Hepatocyte (in vitro differentiated cells): ENCODE measurements at places on chromosomes 1 and 21. TPM values are rescaled to one million over a fixed set of nuclear protein-coding genes. Genes with fewer than 3 reads are reported as not detected.
A peak's percentile ranks its signal among the peaks of the same experiment; 100 is the strongest.

- DNase-seq = no peak
Measured at GRCh38 chr1:4044967-4045366, 144.9 kb upstream of the C1orf174 start.

GRCh38 chr1:222229672-222230312, 318.1 kb downstream of the HHIPL2 start:
- no peak for DNase-seq

DNA sequence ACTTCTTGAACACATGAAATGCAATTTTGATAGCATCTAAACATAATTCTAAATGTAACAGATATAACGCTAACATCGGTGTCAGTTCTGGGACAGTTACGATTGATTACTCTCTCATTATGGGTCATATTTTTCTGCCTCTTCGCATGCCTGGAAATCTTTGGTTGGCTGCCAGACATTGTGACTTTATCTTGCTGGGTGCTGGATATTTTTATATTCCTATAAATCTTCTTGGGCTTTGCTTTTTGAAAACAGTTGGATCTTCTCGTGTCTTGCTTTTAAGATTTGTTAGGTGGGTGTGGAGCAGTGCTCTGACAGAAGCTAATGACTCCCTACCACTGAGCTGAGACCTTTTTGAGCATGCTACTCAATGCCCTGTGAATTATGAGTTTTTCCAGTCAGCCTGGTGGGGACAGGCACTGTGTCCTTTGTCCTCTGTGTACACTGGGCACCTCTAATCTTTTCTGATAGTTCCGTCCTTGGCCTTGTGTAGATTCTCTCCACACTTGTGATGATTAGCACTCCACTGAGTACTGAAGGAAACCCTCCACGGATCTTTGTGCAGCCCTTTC, 28.0 kb upstream of the EDARADD start:
- no peak for DNase-seq

The TTC24 gene
- polyA plus RNA-seq = not detected in 2 replicates

The GFI1 gene
- polyA plus RNA-seq = 0.41 TPM in 1 of 2 replicates, not detected in the other

The REN gene
- polyA plus RNA-seq = 18.4 and 39.7 TPM in 2 replicates

GRCh38 chr1:183806675-183807074, 1.8 kb downstream of the RGL1 start:
- no peak for DNase-seq

DNA sequence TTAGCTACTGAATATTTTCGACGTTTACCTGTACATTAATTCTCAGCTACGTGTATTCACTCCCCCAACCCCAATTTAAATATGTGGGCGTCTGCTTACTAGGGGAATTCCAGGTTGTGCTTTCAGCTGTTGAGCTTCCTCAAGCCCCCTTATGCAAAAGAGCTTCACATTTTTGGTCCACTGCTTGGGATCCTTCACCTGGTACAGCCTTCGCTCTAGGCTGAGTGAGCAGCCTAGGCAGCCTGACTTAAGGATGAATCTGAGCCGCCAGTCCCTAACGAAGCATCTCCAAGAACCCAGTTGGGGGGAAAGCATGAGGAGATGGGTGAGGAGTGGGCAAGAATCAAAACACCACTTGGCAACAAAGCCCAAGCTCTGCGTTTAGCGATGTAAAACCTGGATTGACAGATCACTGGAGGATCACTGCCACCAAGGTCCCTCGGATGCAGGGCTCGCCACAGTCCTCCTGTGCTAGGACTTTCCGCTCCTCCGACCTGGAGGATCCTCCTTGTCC, 674 bp downstream of the BCL10 start:
- DNase-seq = peak; percentile 23

DNA sequence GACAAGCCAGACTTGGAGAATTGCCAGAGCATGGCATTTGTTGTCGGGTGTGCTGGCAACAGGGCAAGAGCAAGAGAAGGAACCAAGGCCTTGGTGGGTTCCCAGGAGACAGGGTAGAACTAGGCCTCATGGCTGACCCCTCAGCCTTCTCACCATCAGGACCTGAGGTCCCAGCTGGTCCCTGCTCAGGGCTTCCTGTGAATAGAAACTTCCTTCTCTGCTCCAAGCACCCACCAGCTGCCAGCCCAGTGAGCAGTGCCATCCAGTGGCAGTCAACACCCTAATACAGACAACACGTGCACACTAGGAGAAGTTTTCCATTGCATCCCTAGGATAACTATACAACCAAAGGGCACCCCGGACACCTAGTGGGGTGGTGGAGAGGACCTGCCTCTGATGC, 22.8 kb downstream of the S100A6 start:
- DNase-seq = no peak

The GRIK1 gene
- 0.77 and 2.4 TPM in 2 replicates for polyA plus RNA-seq

GRCh38 chr21:43834146-43834905, 30.7 kb upstream of the AGPAT3 start:
- no peak for DNase-seq

- no peak for DNase-seq
Measured at GRCh38 chr1:223227031-223227430, 84.0 kb upstream of the TLR5 start.

DNA sequence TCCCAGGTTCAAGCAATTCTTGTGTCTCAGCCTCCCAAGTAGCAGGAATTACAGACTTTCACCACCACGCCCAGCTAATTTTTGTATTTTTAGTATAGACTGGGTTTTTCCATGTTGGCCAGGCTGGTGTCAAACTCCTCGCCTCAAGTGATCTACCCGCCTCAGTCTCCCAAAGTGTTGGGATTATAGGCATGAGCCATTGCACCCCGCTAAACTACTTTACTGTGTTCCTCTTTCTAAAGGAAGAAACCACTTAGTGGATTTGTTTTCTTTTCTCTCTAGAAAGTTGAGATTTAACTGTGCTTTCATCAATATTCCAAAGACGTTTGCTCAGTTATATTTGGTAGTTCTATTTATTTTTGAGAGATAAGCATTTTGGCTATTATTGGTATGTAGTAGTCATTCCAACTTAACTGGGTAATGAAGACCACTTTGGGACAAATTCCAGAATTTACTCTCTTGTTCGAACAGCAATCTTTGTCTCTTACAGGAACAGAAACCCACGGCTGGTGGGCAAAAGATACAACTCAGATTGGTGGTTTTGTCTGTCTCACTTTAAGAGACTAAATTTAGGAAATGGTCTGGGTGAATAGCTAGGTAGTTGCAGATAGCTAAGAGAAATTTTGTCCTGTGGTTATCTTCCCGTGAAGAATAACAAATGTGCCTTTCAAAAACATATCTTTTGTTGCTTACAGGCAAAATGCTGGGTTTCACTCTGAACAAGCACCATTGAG, 103.5 kb upstream of the CD55 start:
- no peak for DNase-seq

DNA sequence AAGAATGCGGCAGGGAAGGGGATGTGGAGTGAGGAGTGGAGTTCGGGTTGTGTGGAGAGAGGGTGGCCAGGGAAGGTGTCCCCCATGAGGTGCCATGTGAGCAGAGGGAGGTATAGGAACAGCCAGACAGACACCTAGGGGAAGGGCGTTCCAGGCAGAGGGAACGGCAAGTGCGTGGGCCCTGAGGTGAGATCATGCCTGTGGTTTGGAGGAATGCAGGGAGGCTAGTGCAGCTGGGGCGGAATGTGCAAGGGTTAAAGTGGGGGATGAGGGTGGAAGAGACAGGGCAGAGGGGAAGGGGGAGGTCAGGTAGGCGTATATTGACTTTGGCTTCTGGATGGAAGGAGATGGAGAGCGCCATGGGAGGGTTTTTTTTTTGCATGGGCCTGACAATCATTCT, 31.6 kb upstream of the PADI6 start:
- no peak for DNase-seq

DNA sequence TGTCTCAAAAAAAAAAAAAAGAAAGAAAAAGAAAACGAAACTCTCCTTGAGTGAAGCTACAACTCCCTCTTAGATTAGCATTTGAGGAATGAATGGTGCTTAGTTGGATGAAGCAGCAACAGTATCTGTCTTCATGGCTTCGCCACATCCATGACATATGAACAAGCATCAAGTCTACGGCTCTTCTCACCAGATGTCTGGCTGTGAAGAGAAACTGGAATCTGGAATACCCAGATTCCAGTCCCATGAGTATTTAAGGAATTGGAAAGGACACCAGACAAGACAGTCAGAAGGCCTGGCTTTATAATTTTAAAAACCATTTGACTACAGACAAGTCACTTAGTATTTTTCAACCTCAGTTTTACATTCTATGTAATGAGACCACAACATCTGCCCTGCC, 38.0 kb upstream of the TADA1 start:
- DNase-seq = no peak

The SLC25A33 gene
- 10.8 and 14.4 TPM in 2 replicates for polyA plus RNA-seq

DNA sequence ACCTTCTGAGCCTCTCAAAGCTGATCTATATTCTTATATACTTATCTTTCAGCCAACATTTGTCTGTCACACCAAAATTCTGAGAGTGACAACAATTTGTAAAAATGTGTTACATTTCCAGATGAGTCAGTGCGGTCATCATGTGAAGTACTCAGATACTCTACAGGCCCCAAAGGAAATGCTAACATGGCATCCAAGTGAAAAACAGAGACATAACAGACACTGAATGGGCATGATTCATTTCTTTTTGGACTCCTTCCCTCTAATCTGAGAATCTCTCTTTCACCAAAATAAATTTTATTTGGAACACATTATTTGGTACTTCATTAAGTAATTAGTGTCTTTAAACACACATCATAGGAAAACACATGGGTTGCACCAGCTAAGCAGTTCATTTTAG, 96.6 kb downstream of the SLC44A5 start:
- no peak for DNase-seq

- no peak for DNase-seq
Measured at GRCh38 chr1:77984629-77985028, 5.8 kb upstream of the FUBP1 start.

The LENEP gene
- not detected in 2 replicates for polyA plus RNA-seq

GRCh38 chr1:240946926-240947325, 335.0 kb upstream of the GREM2 start:
- DNase-seq = peak; percentile 57

DNA sequence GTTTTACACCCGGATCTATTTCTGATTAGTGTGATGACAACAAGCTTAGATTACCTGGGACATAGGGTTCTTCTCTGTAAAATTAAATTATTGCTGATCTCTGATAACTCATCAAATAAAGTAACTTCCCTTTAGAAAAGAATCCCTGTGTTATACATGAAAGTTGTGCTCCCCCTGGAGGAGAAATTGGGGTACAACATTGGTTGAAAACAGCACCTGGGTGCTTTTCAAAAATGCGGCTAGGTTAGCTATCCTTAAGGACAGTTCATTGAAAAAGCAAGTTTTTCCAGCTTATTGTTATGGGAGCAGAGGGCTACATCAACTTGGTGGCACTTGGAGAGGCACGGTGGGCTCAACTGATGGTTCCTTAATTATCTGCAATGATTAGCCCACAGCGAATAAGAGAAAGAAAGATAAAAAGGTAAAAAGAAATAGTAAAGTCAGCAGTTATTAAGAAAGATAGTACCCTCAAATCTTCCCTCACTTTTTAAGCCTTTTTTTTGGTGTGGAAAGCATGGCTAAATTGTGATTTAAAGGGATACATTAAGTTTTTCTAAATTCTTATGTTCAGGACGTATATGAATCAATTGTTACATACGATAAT, 97.8 kb downstream of the FMN2 start:
- peak; percentile 73 for DNase-seq

DNA sequence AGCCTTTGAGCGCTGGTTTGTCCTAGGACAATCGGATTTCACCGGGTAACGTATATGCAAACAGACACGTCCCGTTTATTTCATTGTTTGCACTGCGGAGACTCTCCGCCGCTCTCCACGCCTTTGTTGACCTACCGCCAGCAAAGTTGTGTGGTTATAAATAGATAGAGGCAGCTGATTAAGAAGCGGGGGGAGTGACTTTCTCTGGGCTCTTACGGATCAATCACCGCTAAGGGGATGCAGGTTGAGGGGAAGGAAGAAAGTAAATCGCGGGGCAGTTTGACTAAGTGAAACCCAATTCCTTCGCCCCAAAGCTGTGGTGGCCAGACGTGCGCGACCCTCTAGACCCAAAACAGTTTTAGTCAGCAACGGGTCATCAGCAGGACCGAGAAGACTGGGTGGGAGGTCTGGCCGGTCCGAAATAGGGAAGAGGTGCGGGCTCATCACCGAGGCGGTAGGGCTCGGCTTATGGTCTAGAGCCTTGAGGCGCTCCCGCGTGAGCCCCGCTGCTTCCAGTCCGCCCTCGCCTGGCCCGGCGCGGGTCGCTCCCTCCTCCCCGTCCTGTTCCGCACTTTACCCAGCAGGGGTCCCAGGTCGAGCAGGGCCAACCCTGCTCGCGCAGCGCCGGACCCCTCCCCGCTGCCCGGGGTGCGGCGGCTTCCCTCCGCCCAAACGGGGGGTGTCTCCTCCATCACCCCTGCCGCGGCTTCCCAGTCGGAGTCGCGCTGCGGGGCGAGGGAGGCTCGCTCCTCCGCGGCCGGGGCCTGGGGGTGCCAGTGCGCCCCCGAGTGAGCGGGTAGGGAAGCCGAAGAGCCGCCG, 120.8 kb upstream of the RRP15 start:
- DNase-seq = peak; percentile 42

The RNF19B gene
- 11.5 and 15.5 TPM in 2 replicates for polyA plus RNA-seq

GRCh38 chr1:45001011-45001481, 10.1 kb downstream of the HECTD3 start:
- DNase-seq = no peak

GRCh38 chr1:77620273-77620672, 62.2 kb downstream of the ZZZ3 start:
- DNase-seq = no peak

- no peak for DNase-seq
Measured at GRCh38 chr1:46367072-46367471, 26.5 kb downstream of the NSUN4 start.

The RAB7B gene
- polyA plus RNA-seq = 16.6 and 22.6 TPM in 2 replicates

- DNase-seq = no peak
Measured at GRCh38 chr1:3457910-3458883, 3.7 kb downstream of the ARHGEF16 start.

GRCh38 chr1:178092878-178093493, 918 bp upstream of the RASAL2 start:
- peak; percentile 52 for DNase-seq

- no peak for DNase-seq
Measured at GRCh38 chr1:108072212-108072611, 107.2 kb upstream of the VAV3 start.

The C4BPB gene
- polyA plus RNA-seq = 12.4 and 13.5 TPM in 2 replicates

The KMO gene
- 0.22 and 2.8 TPM in 2 replicates for polyA plus RNA-seq

GRCh38 chr1:75548721-75549480, 62.0 kb downstream of the SLC44A5 start:
- no peak for DNase-seq

GRCh38 chr1:184851822-184852746, 97.4 kb upstream of the EDEM3 start:
- DNase-seq = no peak

The TSPAN2 gene
- polyA plus RNA-seq = 1.4 and 4.1 TPM in 2 replicates

The RPE65 gene
- 0.39 TPM in 1 of 2 replicates, not detected in the other for polyA plus RNA-seq

DNA sequence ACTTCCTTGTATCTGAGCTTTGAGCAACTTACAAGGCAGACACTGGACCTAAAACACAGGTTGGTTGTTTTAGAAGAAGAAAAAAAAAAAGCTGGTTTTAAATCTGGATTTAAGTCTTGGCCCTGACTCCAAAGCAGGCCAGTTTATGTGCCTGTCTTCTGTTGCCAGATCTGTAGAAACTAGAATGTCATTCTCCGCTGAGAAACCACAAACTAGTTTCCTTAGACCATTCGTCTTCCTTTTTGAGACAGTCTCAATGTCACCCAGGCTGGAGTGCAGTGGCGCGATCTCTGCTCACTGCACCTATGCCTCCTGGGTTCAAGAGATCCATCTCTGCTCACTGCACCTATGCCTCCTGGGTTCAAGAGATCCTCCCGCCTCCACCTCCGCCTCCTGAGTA, 33.9 kb downstream of the APP start:
- no peak for DNase-seq

GRCh38 chr1:165633614-165634013, 2.6 kb downstream of the MGST3 start:
- no peak for DNase-seq

GRCh38 chr1:54013393-54014008, 4.5 kb downstream of the LDLRAD1 start:
- no peak for DNase-seq
